Kidney (tissue), 22 donors: ENCODE measurements at places on chromosomes 5 and 9. TPM values are rescaled to one million over a fixed set of nuclear protein-coding genes. Genes with fewer than 3 reads are reported as not detected.
A peak's percentile ranks its signal among the peaks of the same experiment; 100 is the strongest.

Gene IFNA2
- total RNA-seq = not detected

- DNase-seq = no peak
These were observed 68.2 kb downstream of the MFAP3 start for GRCh38 chr5:154107010-154107409.

DNA sequence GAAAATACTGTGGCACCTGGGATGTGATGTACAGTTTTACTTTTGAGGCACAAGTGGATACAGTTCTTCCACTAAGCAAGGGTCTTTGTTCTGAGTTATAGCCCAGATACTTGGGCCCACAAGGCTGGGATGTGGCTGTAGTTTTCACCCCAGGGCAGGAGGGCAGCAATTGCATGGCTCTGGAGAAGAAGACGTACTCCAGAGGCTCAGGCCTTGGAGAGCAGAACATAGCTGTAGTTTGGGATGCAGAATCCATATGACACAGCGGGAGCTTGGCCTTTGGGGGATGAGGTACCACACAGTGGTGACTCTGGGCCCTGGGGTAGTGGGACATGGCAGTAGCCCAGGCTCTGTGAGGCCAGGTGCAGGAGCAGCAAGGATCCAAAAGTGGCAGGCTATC lies 110.8 kb upstream of the FSTL4 start:
- no peak for DNase-seq

DNA sequence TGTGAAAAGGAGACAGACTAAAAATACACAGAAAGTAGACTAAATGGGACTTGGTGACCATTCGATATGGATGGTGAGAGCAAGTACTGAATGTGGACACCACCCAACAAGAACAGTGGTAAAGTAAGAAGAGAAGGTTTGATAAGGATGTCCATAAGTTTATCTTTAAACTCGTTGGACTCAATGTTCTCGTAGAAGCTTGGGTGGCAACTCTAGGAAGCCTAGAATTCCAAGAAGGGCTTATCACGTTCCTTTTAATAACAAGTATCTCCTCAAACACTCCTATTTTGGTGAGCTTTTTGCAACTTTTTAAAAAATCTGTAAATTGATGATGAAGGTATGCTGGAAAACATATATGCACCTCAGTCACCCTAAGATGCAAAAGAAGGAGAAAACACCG lies 108.6 kb upstream of the CDH6 start:
- no peak for DNase-seq

DNA sequence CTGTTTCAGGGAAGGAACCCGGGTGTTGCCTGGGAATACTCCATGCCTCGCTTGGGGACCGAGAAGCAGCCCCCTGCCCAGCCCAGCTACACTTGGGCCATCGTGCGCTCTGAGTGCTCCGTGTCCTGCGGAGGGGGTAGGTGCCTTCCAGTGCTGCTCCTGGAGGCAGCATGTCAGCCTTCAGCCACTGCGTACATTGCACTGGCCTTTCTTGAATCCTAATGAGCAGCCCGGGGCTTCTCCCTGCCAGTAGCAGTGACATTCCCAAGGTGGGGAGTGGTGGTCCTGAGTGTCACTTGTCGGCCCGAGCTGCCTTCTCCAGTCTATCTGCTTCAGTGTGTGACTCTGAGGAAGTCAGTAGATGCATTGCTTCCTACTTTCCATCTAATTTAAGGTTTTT lies 101.9 kb downstream of the ADAMTS16 start:
- DNase-seq = no peak

Gene MROH2B
- not detected for total RNA-seq

- no peak for DNase-seq
These were observed 358.9 kb upstream of the PCSK5 start for GRCh38 chr9:75531588-75531987.

- DNase-seq = no peak
These were observed 7.5 kb upstream of the RECK start for GRCh38 chr9:36029202-36029601.

Gene NR2F1
- total RNA-seq = 49.5 TPM

- no peak for DNase-seq
These were observed 84.0 kb upstream of the MIER3 start for GRCh38 chr5:57035955-57036354.

- no peak for DNase-seq
These were observed 1.4 kb upstream of the EDF1 start for GRCh38 chr9:136867480-136867879.

Gene CDH9
- total RNA-seq = 2.1 TPM

Gene CA9
- 0.85 TPM for total RNA-seq

GRCh38 chr5:180330810-180331646 lies 22.1 kb downstream of the GFPT2 start:
- no peak for DNase-seq

GRCh38 chr9:132216861-132217619 lies 55.2 kb downstream of the NTNG2 start:
- DNase-seq = no peak

DNA sequence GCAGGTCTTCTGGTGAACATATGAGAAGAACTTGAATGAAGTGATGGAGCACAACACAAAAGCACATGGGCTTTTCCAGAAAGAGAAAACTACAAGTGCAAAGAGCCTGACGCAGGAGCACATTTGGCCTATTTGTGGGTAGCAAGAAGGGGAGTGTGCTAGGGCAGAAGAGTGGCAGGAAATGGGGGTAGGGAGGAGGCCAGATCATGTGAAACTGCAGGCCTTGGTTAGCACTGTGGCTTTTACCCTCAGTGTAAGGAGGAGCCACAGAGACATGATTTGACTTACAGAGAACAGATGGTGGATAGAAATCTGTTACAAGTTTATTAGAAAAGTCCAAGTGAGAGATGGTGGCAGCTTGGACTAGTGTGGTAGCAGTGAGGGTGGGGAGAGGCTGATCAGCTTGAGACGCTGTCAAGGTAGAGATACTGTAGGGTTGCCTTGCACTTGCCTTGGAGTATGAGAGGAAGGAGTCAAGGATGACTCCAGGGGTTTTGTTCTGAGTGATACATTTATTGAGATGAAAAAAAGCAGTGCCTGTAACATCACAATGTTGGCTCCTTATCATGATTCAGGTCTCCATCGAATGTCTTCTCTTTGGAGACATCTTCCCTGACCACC lies 126.7 kb downstream of the PPP2R2B start:
- DNase-seq = no peak

DNA sequence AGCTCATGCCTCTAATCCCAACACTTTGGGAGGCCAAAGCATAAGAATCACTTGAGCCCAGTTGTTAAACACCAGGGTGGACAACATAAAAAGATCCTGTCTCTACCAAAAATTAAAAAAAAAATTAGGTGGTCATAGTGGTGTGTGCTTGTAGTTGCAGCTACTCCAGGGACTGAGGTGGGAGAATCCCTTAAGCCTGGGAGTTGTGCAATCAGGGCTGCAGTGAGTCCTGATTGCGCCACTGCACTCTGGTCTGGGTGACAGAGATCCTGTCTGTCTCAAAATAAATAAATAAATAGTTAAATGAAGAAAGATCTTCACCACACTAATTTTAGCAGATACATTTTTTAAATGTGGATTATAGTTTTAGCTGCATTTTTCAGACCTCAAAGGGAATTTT lies 433.2 kb downstream of the MAT2B start:
- DNase-seq = no peak

Gene ZBTB26
- 8.2 TPM for total RNA-seq

Gene TMED7
- total RNA-seq = 115 TPM

DNA sequence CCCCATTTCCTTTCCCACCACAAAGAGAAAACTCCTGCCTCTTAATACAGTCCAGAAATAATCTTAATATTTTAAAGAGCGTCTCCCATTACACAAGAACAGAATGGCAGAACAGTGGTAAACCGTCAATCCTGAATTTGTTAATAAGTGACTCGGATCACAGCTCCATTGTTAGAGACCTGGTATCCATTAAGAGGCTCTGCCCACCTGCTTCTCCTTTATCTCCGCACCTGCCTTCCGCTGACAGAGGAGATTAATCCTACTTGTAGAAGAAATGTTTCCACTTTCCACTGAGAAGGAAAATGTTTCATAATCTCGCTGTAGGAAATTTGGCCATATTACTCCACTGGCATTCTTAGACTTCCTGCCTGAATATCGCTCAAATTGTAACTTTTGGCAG lies 1493.2 kb downstream of the MAT2B start:
- DNase-seq = no peak

GRCh38 chr5:115471345-115472063 lies 73.1 kb downstream of the FEM1C start:
- no peak for DNase-seq

Gene CDHR2
- total RNA-seq = 4.2 TPM

DNA sequence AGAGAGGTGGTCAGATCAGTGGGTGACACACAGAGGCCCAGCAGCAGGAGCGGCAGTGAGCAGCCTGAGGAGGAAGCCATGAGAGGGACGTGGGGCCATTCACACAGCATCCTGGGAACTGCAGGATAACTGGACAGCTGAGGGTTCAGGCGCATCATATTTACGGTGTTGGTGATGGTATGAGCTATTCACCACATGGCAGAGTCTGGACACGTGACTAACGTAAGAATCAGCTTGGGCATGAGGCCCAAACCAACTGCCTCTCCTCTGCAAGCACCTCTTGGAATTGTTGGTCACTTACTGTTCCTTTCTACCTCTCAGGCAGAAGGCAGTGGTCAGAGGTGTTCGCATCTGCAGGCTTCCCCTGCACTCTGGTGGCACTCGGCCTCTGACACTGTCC lies 141.1 kb downstream of the ENTREP1 start:
- DNase-seq = no peak

DNA sequence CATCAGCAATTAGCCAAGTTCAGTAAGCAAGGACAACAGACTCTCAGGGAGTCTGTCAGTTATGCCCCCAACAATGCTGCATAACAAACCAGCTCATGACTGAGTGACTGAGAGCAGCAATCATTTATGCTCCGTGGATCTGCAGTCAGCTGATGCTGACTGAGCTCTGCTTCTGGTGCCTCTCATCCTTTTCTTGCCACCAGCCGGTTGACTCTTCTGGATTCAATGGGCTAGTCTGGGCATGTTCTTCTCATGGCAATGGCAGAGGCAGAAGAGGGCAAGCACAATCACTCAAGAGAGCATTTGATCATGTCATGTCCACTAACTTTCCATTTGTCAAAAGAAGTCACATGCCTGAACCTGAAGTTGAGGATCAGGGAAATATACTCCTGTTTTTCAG lies 157.0 kb upstream of the NTRK2 start:
- DNase-seq = no peak

GRCh38 chr5:154479160-154479943 lies 1.3 kb upstream of the HAND1 start:
- no peak for DNase-seq

GRCh38 chr5:89289604-89290003 lies 406.6 kb upstream of the MEF2C start:
- DNase-seq = no peak

DNA sequence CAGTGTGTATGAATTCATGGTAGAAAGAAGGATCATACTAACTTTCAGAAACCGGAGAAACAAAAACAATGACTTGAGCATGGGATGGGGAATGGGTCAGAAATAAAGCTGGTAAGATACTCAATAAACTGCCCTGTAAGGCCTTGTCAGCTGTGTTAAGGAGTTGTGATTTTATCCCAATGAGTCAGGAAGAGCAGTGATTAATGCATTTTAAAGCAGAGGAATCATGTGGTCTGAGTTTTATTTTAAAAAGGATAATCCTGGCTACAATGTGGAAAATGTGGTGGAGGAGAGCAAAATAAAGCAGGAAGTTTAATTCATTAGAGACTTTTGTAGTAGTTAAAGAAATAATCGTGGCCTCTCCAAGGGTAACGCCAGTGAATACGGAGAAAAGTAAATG lies 28.7 kb downstream of the DHX29 start:
- no peak for DNase-seq

Gene REEP2
- total RNA-seq = 1.9 TPM

- no peak for DNase-seq
These were observed 1.3 kb downstream of the OR2S2 start for GRCh38 chr9:35956651-35957050.

DNA sequence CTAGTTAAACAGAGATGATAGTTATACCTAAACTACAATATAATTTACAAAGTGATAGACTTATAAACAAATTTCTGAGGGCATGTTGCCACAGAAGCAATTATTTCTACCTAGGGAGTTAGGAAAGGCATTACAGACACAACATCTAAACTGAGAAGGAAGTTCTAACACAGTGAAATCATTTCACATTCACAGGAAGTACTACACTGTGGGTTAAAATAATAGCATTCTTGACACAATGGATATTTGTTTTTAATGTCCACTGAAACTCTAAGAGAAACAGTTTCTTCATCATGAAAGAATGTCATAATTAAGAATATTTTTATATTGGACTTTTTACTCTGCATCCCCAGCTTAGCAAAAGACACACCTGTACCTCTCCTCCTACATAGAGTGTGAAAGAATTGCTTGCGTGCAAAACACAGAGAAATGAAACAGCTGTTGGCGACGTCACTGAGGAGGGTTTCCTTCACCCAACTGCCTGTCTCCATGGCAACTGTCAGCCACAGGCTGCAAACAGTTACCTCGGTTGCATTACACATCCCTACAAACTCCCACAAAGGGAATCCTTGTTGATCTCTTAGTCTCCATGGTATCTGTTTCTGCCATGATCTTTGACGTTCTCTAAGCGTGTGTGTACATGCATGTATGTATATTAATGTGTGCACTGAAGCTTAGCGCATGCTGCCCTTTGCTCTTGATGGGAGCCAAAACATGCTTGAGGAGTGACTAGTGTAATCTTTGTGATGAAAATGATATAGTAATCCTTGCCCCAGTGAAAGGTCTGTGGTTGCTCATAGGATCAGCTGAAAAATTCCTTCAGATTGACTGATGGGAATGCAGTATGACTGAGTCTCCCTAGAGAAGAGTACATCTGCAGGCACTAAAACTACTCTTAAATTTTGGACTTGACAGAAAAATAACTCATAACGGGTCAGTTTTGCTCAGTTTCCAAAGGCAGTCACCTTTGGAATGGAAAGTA lies 168.5 kb downstream of the ACTL7B start:
- DNase-seq = peak; percentile 59

Gene IL5
- total RNA-seq = not detected

DNA sequence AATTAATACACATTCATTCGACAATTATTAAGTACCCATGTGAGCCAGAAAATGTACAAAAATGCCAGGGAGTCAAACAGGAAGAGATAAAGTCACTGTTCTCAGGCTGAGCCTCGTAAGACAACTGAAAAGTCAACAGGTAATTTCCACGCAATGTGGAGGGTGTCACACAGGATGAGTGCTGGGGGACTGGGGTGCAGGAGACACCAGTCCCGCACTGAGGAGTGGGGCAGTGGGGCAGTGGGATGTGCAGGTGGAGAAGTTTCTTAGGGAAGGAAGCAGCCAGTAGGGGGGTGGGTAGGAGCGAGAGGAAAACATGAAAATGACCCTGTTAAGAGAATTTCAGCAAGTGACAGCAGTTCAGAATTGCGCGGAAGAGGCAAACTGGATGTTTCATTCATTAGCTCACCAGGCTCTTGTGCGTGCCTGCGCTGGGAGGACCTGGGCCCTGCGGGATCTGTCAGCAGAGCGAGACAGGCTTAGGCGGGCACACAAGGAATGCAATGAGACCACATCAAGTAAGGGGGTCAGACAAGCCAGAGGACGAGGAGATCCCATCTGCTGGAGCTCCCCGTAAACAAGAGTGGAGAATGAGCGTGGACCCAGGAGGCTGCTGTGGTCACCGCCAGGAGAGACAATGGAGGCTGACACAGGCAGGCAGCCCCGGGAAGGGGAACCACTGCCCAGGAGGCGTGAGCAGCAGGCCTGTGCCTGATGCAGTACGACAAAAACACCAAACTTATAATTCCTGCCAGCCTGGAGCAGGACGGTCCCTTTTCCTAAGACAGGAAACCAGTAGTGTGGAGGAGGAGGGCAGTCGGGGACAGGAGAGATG lies 21.0 kb downstream of the CAMSAP1 start:
- no peak for DNase-seq

- no peak for DNase-seq
These were observed 942.5 kb downstream of the EFNA5 start for GRCh38 chr5:106728208-106728607.

- DNase-seq = no peak
These were observed 966.3 kb upstream of the C9orf72 start for GRCh38 chr9:28539434-28540070.

Gene VCAN
- 226 TPM for total RNA-seq
